ENCODE measurements at places on chromosomes 3 and 15. TPM values are rescaled to one million over a fixed set of nuclear protein-coding genes. Genes with fewer than 3 reads are reported as not detected.

The NOX5 gene
- not detected for total RNA-seq

The CISH gene
- 319 TPM for total RNA-seq

The HTR3E gene
- not detected for total RNA-seq

The CCDC54 gene
- total RNA-seq: not detected

The ROBO2 gene
- not detected for total RNA-seq

The MAP2K5 gene
- total RNA-seq: 17.4 TPM

The DAZL gene
- not detected for total RNA-seq

- peaks cover 61% of the 10 kb centered on the region for H3K27me3 ChIP-seq
- no peaks in the 10 kb centered on the region for H3K36me3 ChIP-seq
- peak; percentile 63 for DNase-seq
- H3K4me1 ChIP-seq: peaks cover 7% of the 10 kb centered on the region
- peak overlapping the region; percentile 65 for H3K4me3 ChIP-seq
These were observed 1.2 kb downstream of the ERC2 start for GRCh38 chr3:56467108-56467507.

DNA sequence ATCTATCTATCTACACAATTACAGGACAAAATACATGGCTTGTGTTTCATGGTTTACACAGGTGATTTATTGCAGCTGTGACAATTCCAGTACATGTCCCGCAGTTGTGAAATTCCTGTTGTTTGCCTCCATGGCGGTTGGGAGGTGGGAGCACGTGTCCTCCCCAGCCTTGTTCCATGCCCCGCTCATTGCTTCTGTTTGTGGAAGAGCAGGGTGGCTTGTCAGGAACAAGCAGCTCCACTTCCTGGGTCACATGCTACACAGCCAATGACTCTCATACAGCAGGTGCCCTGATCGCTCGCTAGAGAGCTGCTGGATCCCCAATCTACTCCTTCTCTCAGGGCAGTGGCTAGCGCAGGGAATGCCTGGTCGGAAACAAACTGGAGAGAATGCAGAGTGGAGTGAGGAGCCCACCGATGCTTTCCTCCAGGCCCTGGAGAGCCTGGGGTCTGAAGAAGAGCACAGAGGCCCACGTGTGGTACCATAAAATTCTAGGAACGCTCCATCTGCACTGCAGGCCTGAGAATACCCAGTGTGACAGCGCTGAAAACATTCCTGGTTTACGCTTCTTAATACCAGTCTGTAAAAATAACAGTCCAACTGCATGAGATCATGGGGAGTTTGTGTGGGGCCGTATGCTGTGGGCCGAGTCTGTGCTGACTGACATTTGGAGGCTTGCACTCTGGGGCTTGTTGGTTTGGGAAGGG is 270.6 kb upstream of the RGMA start:
- no peak for DNase-seq

DNA sequence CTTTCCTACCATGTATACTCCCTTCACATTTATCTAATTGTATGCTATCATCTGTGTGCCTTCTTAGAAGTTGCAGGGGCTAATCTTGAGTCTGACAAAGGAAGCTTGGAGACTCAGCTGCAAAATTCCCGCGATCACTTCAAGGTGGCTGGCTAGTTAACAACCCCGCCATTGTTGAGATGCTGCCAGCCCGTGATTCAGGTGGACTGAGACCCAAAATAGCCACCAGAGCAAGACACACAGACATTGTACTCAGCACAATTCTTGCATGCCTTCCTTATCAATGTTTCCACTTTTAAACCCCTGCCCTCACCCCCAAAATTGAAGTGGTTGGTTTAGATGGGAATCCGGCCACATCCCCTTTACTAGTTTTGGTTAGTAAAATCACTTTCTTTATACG is 225.8 kb upstream of the ZNF717 start:
- no peaks in the 10 kb centered on the region for H3K27me3 ChIP-seq
- no peak overlapping the region for H3K27ac ChIP-seq
- H3K4me3 ChIP-seq: no peak overlapping the region
- H3K36me3 ChIP-seq: no peaks in the 10 kb centered on the region
- no peak for DNase-seq

DNA sequence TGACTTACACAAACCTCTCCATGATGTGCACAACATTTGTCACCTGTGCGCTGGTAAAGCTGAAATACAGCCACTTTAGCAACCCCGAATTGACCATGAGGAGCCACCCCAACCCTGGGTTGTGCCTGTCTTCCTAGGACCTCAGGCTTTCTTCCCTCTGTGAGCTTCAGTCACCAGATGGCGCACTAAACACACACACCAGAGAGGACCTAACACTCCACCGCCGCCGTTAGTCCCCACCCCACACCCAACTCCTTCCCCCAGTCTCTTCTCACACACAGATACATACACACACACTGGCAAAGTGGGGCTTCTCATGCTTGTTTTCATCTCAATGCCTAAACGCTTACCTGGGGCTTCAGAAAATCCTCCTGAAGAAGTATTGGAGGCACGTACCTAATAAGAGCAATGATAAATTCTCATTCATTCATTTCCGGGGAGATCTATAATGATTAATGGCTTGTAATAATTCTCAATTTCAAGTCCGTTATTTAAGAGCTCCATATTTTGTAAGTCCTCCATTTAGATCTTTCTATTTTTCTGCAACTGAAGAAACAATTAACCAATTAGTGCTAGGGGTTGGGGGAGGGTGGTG is 2.1 kb upstream of the CCDC80 start:
- peaks cover 16% of the 10 kb centered on the region for H3K4me1 ChIP-seq
- H3K27ac ChIP-seq: no peak overlapping the region
- H3K27me3 ChIP-seq: peaks cover 3% of the 10 kb centered on the region
- DNase-seq: peak; percentile 89
- peak overlapping the region; percentile 63 for H3K4me3 ChIP-seq

- peaks cover 15% of the 10 kb centered on the region for H3K27me3 ChIP-seq
- H3K4me3 ChIP-seq: peak within 1 kb of the TSS; percentile 71
- H3K4me1 ChIP-seq: peaks cover 7% of the 10 kb centered on the region
- DNase-seq: peak; percentile 21
These were observed at the start of gene UTS2B for GRCh38 chr3:191329654-191330529. Gene UTS2B, minus strand, starts transcription at chr3:191330526. Its CDS starts 48,337 bp downstream, at chr3:191282189.

DNA sequence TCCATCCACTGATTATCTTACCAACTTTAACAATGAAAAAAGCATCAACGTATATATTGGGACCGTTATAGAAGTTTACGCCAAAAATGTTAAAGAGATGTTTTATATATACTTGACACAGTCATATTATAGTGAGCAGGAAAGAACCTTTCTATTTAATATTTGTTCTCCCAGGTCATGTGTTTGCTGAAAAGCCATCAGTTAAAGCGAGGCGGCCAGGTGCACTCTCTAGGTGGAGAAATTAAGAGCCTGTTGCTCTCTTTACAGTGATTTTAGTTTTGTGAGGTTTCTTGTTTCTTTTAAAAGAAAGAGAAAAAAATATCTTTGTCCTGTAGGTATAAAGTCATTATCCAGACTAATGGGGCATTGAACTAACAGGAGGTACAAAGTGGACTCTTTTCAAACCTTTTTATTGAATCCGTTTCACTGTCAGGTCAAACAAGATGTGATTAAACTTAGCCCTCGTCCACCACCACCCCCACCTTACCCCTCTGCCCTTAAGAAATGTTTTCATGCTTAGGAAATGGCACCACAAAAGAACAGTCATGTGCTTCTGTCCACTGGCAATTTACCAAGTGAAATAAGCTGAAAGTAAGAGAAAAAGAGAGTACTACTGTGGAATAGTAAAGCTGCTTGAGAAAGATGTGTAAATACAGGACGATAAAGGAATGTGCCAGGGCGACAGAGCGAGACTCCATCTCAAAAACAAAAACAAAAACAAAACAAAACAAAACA is 279.9 kb downstream of the PTPRG start:
- DNase-seq: no peak
- H3K36me3 ChIP-seq: no peaks in the 10 kb centered on the region
- no peak overlapping the region for H3K4me3 ChIP-seq
- H3K4me1 ChIP-seq: no peaks in the 10 kb centered on the region
- no peaks in the 10 kb centered on the region for H3K27me3 ChIP-seq

- H3K4me3 ChIP-seq: no peak overlapping the region
- H3K4me1 ChIP-seq: no peaks in the 10 kb centered on the region
- no peaks in the 10 kb centered on the region for H3K27me3 ChIP-seq
- DNase-seq: no peak
These were observed 42.0 kb downstream of the PML start for GRCh38 chr15:74036271-74037170.

DNA sequence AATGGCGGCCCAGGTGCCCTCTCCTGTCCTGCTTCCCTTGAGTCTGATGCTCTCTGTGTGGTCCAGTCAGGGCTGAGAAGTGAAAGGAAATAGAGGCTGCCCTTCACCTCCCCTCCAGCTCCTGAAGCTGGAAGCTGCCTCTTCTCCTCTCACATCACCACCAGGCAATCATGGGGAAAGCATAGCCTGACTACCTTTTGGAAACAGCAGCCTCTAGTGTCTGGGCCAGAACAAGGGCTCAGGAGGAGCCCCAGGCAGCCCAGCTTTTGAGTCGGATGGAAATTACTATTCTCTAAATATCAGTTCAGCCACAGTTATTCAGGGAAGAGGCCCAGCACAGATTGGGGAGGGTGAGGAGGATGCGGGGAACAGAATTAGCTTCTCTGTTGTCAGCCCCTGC is 43.3 kb upstream of the CCDC174 start:
- peaks cover 32% of the 10 kb centered on the region for H3K27me3 ChIP-seq
- no peak overlapping the region for H3K27ac ChIP-seq
- no peaks in the 10 kb centered on the region for H3K36me3 ChIP-seq
- no peak overlapping the region for H3K4me3 ChIP-seq

- H3K4me1 ChIP-seq: peaks cover 13% of the 10 kb centered on the region
- H3K4me3 ChIP-seq: no peak overlapping the region
- no peak for DNase-seq
- no peak overlapping the region for H3K27ac ChIP-seq
- H3K27me3 ChIP-seq: peaks cover 28% of the 10 kb centered on the region
These were observed 119.6 kb downstream of the ETFA start for GRCh38 chr15:76191539-76192244.

GRCh38 chr3:107660306-107660976 is 137.7 kb downstream of the BBX start:
- H3K36me3 ChIP-seq: no peaks in the 10 kb centered on the region
- no peak overlapping the region for H3K4me3 ChIP-seq
- no peaks in the 10 kb centered on the region for H3K27me3 ChIP-seq
- peaks cover 23% of the 10 kb centered on the region for H3K4me1 ChIP-seq
- H3K27ac ChIP-seq: no peak overlapping the region

DNA sequence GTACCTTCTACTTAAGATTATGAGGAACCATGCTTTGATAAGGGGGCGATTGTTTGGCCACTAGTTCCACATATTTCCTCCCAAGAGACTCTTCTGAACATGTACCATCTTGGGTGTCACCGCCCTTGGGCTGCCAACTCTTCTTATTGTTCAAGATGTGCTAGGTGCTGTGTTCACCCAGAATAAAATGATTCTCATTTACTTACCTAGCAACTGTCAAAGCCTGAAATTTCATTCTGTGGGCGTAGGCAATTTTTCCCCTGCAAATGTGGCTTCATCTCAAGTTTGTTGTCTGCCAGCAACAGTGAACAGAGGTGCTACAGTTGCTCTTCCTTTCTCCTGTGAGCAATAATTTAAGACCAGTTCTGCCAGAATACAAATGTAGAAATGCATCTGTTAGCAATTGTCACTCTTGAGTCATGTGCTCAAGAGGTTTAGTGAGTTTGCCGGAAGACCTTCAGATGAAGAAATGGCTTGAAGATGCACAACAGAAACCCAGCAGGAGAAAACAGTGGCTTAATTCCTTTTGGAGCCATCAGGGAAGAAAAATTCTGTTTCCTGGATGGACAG is 41.3 kb upstream of the RARB start:
- no peaks in the 10 kb centered on the region for H3K36me3 ChIP-seq
- no peaks in the 10 kb centered on the region for H3K27me3 ChIP-seq
- no peak overlapping the region for H3K4me3 ChIP-seq
- H3K4me1 ChIP-seq: no peaks in the 10 kb centered on the region
- no peak overlapping the region for H3K27ac ChIP-seq

DNA sequence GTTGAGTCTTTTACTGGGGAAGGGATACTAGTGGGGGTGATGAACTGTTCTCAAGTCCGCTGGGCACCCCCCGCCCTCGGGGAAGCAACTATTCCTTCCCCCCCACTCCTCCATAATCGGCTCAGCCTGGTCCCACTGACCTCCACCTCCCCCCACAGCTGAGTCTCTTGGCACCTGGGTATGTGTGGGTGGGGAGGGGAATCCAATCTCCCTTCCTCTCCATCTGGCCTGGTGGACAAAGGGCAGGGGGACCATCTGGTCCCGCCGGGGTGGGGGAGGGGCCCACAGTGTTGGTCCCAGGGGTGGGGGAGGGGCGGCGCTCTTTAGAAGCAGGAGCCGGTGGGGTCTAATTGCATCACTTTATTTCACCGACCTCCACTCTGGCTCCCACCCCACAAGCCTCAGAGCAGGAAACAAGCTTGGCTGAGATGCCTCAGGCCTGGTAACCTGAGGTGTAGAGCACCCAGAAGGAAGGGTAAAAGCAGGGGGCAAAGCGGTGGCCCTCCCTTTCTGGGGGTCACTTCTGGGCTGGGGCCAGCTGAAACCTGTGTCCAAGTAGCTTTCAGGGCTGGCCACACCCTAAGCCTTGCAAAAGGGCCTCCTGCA is 1.0 kb upstream of the PCBP4 start:
- peak overlapping the region; percentile 45 for H3K27ac ChIP-seq
- H3K27me3 ChIP-seq: no peaks in the 10 kb centered on the region
- H3K4me3 ChIP-seq: peak overlapping the region; percentile 81
- peaks cover 23% of the 10 kb centered on the region for H3K4me1 ChIP-seq
- H3K36me3 ChIP-seq: no peaks in the 10 kb centered on the region
- DNase-seq: no peak

GRCh38 chr3:111763968-111764367 is 95.1 kb upstream of the PHLDB2 start:
- peaks cover 15% of the 10 kb centered on the region for H3K4me1 ChIP-seq
- no peak overlapping the region for H3K4me3 ChIP-seq
- H3K36me3 ChIP-seq: no peaks in the 10 kb centered on the region
- no peak overlapping the region for H3K27ac ChIP-seq
- no peaks in the 10 kb centered on the region for H3K27me3 ChIP-seq
- no peak for DNase-seq

DNA sequence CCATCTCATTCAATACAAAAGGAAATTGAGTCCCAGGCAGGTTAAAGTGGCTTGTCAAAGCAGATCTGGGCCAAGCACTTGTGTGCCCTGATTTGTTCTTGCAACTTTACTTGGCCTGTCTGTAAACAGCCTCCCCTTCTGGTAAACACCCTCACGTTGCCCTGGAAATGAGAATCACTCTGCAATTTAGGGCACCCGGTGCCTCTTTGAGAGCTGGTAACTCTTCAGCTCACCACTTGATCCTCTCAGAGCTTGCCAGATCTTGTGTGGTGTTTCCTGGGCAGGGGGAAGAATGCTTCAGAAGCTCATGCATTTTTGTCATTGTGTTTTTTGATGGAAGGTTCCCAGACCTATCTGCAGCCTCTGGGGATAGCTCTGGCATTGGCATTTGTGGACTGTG is 11.3 kb downstream of the MED12L start:
- H3K27ac ChIP-seq: no peak overlapping the region
- no peak overlapping the region for H3K4me3 ChIP-seq
- peaks cover 27% of the 10 kb centered on the region for H3K27me3 ChIP-seq
- no peak for DNase-seq
- no peaks in the 10 kb centered on the region for H3K36me3 ChIP-seq

Data from activated CD4-positive, alpha-beta memory T cell treated with anti-CD3 and anti-CD28 coated beads for 36 hours (primary cell).